ENCODE measurements at places on chromosomes 7 and 10. TPM values are rescaled to one million over a fixed set of nuclear protein-coding genes. Genes with fewer than 3 reads are reported as not detected.
A peak's percentile ranks its signal among the peaks of the same experiment; 100 is the strongest.

DNA sequence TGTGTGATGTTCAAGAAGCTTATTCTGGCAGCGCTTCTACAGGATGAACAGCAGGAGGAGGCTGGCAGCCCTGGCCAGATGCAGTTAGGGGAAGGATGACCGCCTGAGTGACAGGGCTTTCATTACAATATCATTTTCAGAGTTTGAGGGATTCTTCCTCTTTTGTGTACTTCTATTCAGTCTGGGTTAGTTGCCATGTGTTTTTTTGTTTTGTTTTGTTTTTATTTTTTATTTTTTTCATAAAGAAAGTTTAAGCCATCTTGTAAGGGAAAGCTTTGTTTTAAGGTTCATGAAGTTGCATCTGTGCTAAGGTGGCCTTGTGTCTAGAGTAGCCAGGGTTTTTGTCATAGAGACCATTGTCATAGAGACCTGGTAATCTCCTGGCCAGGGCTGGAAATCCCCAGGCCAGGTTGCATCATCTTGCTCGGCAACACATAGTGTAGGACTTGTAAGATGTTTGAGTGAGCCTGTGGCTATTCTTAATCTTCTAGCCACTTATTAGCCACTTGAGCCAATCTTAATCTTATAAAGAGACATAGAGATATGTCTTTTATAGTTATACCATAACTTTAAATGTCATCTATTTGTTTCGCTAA lies 230.5 kb upstream of the TMEM229A start:
- H3K27ac ChIP-seq = no peak overlapping the region
- no peaks in the 10 kb centered on the region for H3K36me3 ChIP-seq
- no peak for DNase-seq
- H3K27me3 ChIP-seq = no peaks in the 10 kb centered on the region

GRCh38 chr7:151410405-151411390 lies 860 bp upstream of the WDR86 start:
- peaks cover 18% of the 10 kb centered on the region for H3K27me3 ChIP-seq
- peak overlapping the region; percentile 84 for H3K4me3 ChIP-seq
- DNase-seq = peak; percentile 80
- peak overlapping the region; percentile 84 for H3K27ac ChIP-seq

Gene GIMAP4
- total RNA-seq = 21.5 TPM

GRCh38 chr10:107033799-107034422 lies 130.6 kb downstream of the SORCS1 start:
- no peak overlapping the region for H3K27ac ChIP-seq
- no peak overlapping the region for H3K4me3 ChIP-seq
- H3K27me3 ChIP-seq = no peaks in the 10 kb centered on the region
- no peak for DNase-seq
- no peaks in the 10 kb centered on the region for H3K4me1 ChIP-seq

Gene CYP3A4
- total RNA-seq = 0.11 TPM

Gene PAPOLB
- 1.5 TPM for total RNA-seq

DNA sequence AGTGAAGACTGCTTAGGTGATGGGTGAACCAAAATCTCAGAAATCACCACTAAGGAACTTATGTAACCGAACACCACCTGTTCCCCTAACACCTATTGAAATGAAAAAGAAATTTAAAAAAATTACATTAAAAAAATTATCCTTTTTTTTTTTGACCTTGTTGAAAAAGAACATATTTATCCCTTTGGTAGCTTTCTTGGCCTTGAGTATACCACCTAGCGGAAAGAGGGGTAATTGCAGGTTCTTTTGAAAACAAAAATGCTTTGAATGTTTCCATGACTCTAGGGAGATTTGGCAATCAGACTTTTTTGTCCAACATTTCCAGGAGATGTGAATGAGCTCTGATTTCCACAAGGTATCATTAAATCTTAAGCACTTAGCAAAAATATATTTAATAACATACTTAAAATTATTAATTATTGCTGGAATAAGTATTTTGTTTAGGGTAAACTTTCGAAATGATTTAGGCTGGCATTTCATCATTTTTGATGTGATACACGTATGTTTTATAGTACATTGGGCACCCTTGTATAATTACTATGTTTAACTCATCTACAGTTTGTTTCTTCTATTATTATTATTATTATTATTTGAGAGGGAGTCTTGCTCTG lies 47.0 kb upstream of the ELMO1 start:
- DNase-seq = no peak
- H3K27me3 ChIP-seq = no peaks in the 10 kb centered on the region
- H3K4me1 ChIP-seq = no peaks in the 10 kb centered on the region
- H3K4me3 ChIP-seq = no peak overlapping the region
- H3K36me3 ChIP-seq = no peaks in the 10 kb centered on the region
- H3K27ac ChIP-seq = no peak overlapping the region

DNA sequence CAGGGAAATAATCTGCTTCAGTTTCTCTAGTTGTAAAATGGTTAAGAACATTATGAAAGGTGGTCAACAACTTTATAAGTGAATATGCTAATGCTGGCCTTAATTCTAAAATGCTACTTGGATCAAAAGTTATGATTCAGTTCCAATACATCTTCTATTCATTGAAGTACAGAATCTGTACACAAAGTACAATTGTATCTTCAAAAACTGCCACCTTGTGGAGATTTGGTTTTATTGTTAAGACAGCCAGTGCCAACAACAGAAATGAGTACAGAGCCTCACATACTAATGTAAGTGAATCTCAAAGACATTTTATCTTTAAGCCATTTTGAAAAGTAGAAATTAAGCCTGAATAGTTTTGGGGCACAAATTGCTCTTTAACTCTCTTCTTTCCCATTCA lies 194.0 kb downstream of the CFTR start:
- no peaks in the 10 kb centered on the region for H3K27me3 ChIP-seq
- H3K4me1 ChIP-seq = peaks cover 6% of the 10 kb centered on the region
- H3K36me3 ChIP-seq = no peaks in the 10 kb centered on the region
- H3K4me3 ChIP-seq = no peak overlapping the region

Gene CTAGE8
- 2.6 TPM for total RNA-seq
